ENCODE measurements at places on chromosomes 1 and 21. TPM values are rescaled to one million over a fixed set of nuclear protein-coding genes. Genes with fewer than 3 reads are reported as not detected.

AMY2B gene
- 2.8 TPM for polyA plus RNA-seq

CYP4A11 gene
- not detected for polyA plus RNA-seq

RXFP4 gene
- not detected for polyA plus RNA-seq

CYP2J2 gene
- polyA plus RNA-seq = 1.1 TPM

DNA sequence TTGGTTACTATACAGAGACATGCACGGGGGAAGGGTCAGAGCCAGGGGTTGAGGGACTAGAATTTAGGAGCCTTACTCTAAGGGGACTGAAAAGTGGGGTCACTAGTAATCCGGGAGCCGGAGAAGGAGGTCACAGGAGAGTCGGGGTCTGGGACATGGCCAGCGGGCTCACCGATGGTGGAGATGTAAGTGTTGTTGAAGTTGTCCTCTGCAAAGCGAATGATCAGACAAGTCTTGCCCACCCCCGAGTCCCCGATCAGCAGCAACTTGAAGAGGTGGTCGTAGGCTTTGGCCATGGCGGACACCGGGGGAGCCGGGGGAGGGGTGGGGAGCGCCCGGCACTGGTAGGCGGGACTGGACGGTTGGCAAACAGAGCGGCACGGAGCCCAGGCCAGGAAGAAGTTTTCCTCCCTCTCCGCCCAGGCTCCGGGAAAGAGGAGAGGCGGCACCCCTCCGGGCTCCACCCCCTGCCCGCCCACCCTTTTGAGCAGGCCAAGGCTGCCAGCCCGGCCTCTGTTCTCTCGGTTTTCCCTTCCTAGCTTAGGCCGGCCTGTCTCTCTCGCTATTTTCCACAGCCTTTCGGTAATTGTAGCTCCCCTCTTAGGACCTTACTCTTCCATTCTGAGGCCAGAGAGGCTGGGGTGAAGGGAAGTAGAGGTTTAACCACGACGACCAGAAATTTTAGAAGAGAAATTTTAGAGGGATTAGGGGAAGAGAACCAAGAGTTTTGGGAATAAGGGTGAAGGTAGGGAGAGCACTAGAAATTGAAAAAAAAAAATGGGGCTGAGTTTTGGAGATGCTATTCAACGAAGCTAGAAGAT, at the start of gene RAB13:
RAB13 (minus strand) TSS at position 399 of the 821 bp plus-strand sequence; CDS start at position 296, 103 bp downstream.
- no peaks in the 10 kb centered on the region for H3K27me3 ChIP-seq
- H3K4me3 ChIP-seq = peak within 1 kb of the TSS; percentile 81
- H3K4me1 ChIP-seq = peaks cover 15% of the 10 kb centered on the region
- peak; percentile 92 for DNase-seq
- peaks cover 11% of the 10 kb centered on the region for H3K36me3 ChIP-seq

GRCh38 chr1:230749150-230749549, 2.0 kb downstream of the CAPN9 start:
- no peak overlapping the region for H3K27ac ChIP-seq
- DNase-seq = no peak
- H3K4me1 ChIP-seq = no peaks in the 10 kb centered on the region
- H3K4me3 ChIP-seq = no peak overlapping the region
- H3K36me3 ChIP-seq = no peaks in the 10 kb centered on the region

GRCh38 chr1:243663651-243664050, 186.4 kb downstream of the AKT3 start:
- no peak overlapping the region for H3K27ac ChIP-seq
- DNase-seq = no peak
- H3K4me3 ChIP-seq = no peak overlapping the region
